ENCODE measurements at places on chromosomes 7 and 10. TPM values are rescaled to one million over a fixed set of nuclear protein-coding genes. Genes with fewer than 3 reads are reported as not detected.

DNA sequence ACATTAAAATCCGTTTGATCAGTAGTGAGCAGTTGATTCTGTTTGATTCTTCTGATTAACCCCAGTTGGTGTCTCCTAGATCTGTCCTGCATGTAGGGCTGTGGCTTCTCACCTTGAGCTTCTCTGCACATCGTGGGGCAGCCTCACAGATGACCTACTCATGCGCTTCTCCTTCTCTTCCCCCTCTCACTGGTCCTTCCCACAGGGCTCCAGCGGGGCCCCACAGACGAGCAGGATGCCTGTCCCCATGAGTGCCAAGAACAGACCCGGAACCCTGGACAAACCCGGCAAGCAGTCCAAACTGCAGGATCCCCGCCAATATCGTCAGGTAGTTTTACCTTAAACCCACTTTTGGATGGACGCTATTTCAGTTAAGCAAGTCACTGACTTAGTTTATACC is 178.9 kb downstream of the ARHGAP21 start:
- no peaks in the 10 kb centered on the region for H3K36me3 ChIP-seq
- H3K27ac ChIP-seq, result no peak overlapping the region
- H3K4me3 ChIP-seq, result no peak overlapping the region
- H3K4me1 ChIP-seq, result no peaks in the 10 kb centered on the region
- DNase-seq, result no peak
- no peaks in the 10 kb centered on the region for H3K27me3 ChIP-seq

DNA sequence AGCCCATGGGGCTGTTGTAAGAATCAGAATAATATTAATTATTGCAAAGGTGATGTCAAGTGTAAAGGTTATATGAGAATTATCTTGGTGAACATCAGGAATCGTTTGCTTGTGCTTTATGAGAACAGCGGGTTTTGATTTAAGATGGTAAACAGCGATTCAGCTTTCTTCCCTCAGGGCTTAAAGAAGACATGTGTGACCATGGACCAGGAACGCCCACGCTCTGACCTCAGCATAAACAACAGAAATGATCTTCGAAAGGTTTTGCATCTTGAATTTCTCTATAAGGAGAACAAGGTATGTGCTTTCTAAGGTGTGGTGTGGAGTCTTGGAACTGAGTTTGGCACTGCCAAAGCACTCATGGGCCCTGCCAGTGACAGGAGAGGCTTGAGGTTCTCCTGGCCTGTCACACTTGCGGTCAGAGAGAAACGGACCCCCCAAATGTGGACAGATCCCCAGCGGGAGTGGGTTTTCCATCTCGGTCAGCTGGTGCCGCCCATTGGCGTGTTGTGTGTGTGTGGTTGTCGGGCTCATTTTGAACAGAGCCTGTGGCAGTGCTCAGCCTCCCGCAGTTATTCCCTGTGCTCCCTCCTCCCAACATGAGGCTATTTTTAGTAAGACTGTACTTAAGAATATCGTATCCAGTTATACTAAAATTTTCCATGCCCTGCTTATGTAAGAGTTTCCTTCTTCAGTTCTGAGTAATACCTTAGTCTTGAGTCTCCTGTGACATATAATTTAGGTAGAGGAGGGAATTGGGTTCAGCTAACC is 7.2 kb downstream of the MINDY4 start:
- DNase-seq, result no peak
- no peak overlapping the region for H3K4me3 ChIP-seq
- peaks cover 19% of the 10 kb centered on the region for H3K36me3 ChIP-seq
- H3K4me1 ChIP-seq, result peaks cover 46% of the 10 kb centered on the region
- no peaks in the 10 kb centered on the region for H3K27me3 ChIP-seq
- peak overlapping the region; percentile 78 for H3K27ac ChIP-seq

GRCh38 chr7:102407910-102408309 is 11.7 kb downstream of the PRKRIP1 start:
- H3K36me3 ChIP-seq, result peaks cover 57% of the 10 kb centered on the region
- no peak overlapping the region for H3K27ac ChIP-seq
- DNase-seq, result no peak
- H3K27me3 ChIP-seq, result no peaks in the 10 kb centered on the region
- H3K4me1 ChIP-seq, result peaks cover 9% of the 10 kb centered on the region

DNA sequence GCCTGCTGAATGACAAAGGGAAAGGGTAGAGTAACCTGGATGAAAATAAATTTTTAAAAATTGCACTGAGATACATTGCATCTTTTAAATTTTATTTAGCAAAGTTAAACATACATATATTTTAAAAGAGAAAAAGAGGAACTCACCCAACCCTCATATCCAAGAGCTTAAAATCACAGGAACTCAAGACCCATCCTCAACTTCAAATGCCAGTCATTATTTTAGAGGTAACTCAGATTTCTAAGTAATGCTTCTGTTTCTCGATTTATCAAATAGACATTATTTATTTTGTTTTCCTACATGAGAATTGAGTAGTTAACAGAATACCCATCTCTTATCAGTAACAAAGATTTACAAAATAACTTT is 32.4 kb upstream of the KMT2E start:
- H3K36me3 ChIP-seq, result no peaks in the 10 kb centered on the region
- no peaks in the 10 kb centered on the region for H3K27me3 ChIP-seq
- no peak for DNase-seq
- H3K27ac ChIP-seq, result peak overlapping the region; percentile 97
- no peak overlapping the region for H3K4me3 ChIP-seq

- H3K27ac ChIP-seq, result peak overlapping the region; percentile 32
- no peaks in the 10 kb centered on the region for H3K27me3 ChIP-seq
- DNase-seq, result no peak
- peaks cover 16% of the 10 kb centered on the region for H3K4me1 ChIP-seq
Measured at GRCh38 chr10:6121146-6121545, 32.3 kb downstream of the RBM17 start.

GRCh38 chr10:18968159-18968558 is 80.4 kb upstream of the MALRD1 start:
- no peaks in the 10 kb centered on the region for H3K27me3 ChIP-seq
- H3K4me3 ChIP-seq, result no peak overlapping the region
- H3K4me1 ChIP-seq, result no peaks in the 10 kb centered on the region
- DNase-seq, result no peak
- H3K27ac ChIP-seq, result no peak overlapping the region
- H3K36me3 ChIP-seq, result no peaks in the 10 kb centered on the region

CALHM3 gene
- not detected for total RNA-seq

Data from sigmoid colon (tissue), 7 donors.